ENCODE measurements at places on chromosomes 3 and 15.

DNA sequence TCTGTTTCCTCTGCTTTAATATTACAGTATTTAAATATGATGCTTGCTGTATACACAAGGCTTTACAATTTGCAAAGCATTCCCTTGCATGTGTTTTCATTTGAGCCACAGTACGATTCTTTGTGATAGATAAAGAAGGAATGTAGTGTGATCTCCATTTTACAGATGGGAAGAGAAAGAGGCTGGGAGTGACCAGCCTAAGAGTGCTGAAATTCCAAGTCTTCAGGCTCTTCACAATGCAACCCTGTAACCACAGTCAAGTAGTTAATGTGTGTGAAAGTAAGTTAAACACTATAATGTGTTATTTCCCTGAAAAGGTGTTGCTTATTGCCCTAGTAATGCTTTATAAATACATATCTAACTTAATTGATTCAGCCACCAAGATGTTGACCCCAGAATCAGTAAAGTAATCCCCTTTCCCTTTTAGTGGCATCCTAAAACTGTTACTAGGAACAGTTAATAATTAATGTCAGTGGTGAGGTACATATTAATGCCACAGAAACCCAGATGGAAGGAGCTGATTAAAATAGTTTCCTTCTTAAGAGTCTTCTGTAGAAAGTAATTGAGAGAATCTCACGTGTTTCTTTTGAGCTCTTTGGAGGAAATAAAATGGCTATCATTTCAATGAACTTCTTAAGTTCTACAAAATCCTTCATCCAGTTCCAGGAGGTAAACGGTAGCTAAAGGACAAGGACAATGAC is 110.4 kb downstream of the IL12A start:
- no peak for DNase-seq

GRCh38 chr3:110272525-110272924 is 799.1 kb upstream of the NECTIN3 start:
- no peak for DNase-seq

- no peak for DNase-seq
Measured at GRCh38 chr15:78140292-78140691, 8.9 kb upstream of the IDH3A start.

GRCh38 chr3:18351823-18352744 is 73.1 kb downstream of the SATB1 start:
- no peak for DNase-seq

DNA sequence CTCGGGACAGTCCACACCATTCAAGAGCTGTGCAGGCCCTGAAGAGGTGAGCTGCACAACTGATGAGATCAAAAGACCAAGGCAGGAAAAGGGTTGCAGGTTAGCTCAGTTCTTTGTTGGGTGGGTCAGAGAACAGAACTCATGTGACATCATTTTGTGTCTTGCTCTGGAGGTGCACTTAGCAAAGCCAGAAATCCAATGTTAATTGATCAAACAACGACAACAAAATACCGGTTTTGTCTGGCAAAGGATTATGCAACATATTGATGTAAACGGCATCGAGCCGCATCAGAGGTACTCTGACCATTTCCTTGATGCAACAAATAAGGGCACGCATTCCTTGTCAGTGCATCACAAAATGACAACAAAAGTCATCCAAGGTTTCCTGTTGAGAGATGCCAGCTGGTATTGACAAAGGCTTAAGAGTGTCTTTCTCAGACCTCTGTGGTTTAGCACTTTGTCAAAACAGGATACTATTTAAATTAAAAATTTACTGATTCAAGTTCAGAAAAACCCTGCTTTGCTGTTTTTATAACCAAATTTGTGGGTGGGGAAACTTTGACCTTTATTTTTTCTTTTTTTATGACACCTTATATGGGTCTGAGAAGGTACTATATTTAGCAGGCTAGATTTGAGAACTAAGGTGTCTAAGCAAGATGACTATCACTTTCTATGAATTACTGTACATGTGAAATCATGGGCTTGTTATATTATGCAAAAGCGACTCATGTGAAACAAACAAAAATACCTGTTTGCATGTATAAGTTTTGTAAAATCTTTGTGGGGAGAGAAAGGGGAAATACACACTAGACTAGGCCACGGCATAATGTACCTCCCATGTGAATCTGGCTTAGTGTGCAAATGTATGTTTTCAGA is 496.1 kb downstream of the FOXP1 start:
- no peak for DNase-seq

DNA sequence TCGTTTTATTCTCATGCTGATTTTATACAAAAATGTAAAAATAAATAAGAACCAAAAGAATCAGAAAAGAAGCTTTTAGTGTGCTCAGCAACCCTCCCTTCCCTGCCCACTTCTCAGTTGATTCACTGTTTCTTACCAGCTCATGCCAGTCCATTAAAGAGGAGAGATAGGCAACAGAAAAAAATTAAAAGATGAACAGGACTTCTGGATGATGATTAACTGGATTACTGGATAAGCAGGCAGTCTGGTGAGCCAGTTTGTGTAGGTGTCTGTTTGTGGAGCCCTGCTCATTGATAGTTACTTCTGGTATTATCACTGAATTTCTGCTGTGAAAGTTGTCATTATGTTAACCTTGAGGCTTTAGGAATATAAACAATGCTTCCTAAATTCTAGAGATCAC is 15.1 kb upstream of the GPR171 start:
- DNase-seq: no peak

DNA sequence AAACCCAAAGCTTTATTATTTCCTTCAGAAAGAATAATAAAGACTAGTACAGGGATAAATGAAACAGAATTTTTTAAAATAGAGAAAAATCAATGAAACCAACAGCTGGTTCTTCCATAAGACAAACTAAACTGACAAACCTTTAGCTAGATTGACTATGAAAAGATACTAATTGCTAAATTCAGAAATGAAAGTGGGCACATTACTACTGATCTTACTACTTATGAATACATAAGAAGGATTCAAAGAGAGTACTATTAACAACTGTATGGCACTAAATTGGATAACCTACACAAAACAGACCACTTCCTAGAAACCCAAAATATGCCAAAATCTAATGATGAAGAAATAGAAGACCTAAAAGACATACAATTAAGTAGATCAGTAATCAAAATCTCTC is 278.2 kb downstream of the ISL2 start:
- DNase-seq: no peak

DNA sequence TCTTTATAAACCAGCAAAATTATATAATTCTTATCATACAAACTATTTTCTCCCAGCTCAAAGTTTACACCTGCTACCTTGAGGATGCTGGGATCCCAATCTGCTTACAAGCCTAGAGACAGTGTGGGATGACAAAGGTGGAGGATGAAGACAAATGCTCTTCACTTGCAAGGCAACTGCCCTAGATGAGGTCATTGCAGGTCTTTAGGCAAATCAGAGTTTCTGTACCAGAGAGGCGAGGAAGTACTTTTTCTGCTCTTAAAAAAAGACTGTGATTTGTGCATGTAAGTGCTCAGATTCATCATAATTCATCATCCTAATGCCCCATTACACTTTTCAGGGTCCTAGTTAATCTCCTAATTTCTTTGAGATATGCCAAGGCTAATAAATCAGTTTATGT is 376.1 kb downstream of the ZPLD1 start:
- no peak for DNase-seq

GRCh38 chr3:180855364-180855763 is 57.1 kb upstream of the FXR1 start:
- no peak for DNase-seq

DNA sequence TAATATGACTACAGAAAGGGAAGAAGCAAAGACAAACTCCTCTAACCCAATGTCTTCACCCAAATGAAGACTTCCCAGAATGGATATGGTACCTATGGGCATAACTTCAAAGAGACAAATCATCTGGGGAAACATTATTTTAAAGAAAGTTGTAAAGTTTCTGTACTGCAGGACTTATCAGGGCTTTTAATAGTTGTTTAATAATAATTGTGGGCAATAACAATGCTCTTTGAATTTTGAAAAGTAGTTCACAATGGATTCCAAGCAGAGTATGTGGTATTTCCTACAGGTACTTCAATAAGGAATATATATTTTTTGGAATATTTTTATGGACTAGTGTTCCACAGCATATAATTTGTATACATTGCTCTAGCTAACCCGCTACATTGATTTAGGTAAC is 503.1 kb downstream of the MCTP2 start:
- no peak for DNase-seq

DNA sequence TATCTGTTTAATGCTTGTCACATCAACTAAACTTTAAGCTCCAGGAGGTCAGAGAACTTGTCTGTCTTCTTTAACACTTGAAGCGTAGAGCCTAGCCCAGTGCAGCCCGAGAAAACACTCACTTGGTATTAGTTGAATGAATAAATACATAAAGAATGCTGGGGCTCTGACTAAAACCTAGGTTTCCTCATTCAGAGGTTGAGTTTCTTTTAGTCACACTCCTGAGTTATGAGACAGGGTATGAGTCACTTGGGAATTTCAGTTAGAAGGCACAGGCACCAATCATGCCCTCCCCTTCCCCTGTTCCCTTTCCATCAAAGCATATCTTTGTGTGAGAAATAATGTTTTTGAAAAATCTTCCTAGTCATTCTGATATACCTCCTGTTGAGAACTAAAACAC is 589.8 kb upstream of the DPPA4 start:
- DNase-seq: no peak

DNA sequence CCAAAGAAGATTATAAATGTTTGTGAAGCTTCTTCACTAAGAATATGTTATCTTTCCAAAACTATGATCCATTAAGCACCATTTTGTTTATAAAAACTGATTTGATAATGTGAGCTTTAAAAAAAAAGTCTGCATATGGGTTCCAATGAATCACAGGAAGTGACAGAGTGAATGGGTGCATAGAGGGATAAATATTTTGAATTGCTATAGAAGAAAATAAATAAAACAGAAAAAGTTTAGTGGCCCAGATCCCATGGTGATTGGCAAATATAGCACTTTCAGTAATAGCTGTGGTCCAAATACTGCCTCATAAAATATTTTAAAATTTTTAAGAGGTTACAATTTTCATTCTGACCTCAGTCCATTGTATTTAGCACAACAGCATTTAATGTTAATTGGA is 19.2 kb downstream of the CPA3 start:
- no peak for DNase-seq

GRCh38 chr3:42719002-42719401 is 16.4 kb upstream of the HHATL start:
- no peak for DNase-seq

DNA sequence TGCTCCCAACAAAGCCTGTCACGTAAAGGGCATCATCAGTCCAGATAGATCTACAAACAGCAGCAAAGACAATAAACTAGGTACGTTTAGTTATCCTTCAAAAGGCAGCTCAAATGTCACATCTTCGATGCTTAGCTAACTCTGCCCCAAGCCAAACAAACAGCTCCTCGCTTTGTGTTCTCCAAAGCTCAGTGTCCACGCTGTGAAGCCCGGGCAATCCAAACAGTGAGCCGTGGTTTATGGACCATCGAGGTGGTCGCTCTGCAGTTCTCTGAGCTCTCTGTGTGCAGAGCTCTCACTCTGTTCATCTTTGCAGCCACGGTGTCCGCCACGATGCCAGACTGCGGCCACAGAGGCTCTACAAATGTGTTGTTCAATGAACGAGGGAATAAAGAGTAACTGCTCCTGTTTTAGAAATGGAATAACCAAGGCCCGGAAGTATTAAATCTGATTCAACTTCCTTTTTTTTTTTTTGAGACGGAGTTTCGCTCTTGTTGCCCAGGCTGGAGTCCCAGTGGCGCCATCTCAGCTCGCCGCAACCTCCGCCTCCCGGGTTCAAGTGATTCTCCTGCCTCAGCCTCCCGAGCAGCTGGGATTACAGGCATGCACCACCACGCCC is 117.2 kb upstream of the FAM174B start:
- DNase-seq: no peak

- DNase-seq: no peak
Measured at GRCh38 chr3:117898722-117899522, 1135.7 kb downstream of the IGSF11 start.

DNA sequence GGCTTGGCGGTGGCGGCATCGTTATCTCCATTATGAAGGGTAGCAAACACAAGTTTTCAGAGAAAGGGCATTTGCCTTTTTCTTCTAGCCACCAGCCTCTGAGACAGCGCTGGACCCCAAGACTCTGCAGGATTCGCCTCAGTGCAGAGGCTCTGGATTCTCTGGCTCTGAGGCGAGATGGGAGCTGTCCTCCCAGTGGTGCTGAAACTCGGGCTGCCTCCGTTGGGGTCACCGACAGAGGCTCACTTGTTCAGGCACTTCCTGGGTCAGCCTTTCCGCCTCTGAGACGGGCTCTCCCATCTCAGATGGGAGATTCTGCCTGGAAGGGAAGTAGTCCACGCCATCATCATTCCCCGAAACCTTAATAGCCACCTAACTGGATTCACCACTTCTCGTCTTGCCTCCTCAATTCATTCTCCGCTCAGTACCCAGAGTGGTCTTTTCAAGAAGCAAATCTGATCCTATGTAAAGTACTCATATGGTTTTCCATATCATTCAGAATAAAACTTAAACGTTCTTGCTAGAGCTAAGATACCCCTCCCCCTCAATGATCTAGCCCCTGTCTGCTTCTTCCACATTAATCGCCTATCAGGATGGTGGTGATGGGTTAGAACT is 76.9 kb downstream of the RHCG start:
- no peak for DNase-seq

DNA sequence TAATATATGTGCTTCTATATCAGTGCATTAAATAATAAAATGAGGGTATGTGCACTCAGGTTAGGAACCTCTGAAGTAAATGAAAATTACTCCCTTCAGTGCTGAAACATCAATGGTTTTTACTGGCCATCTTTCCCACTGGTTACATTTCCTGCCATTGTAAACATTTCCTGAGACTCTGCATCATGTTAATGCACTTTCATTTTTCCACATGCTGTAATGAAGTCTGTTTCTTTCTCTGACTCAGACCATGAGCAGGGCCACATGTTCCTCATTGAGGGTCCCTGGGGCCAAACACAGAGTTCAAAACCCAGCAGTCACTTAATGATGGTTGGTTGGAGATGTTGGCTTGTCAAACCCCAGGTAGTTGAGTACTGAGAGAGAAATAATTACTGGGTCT is 15.3 kb downstream of the FAM3D start:
- no peak for DNase-seq

- DNase-seq: no peak
Measured at GRCh38 chr15:57463360-57463759, 87.1 kb downstream of the CGNL1 start.

GRCh38 chr3:11562277-11562881 is 81.3 kb downstream of the VGLL4 start:
- no peak for DNase-seq

- no peak for DNase-seq
Measured at GRCh38 chr3:54353546-54353945, 231.2 kb downstream of the CACNA2D3 start.

- DNase-seq: no peak
Measured at GRCh38 chr15:55977231-55977630, 16.2 kb downstream of the NEDD4 start.

- DNase-seq: no peak
Measured at GRCh38 chr15:92677999-92678398, 22.4 kb upstream of the FAM174B start.

All from hematopoietic multipotent progenitor cell treated with erythropoietin and hydrocortisone succinate and interleukin-3 and kit ligand, for 17 days (in vitro differentiated cells).